ENCODE measurements at places on chromosomes 16 and 17. TPM values are rescaled to one million over a fixed set of nuclear protein-coding genes. Genes with fewer than 3 reads are reported as not detected.

- DNase-seq = no peak
These were observed 3.8 kb downstream of the IGF2BP1 start for GRCh38 chr17:49000943-49001342.

DNA sequence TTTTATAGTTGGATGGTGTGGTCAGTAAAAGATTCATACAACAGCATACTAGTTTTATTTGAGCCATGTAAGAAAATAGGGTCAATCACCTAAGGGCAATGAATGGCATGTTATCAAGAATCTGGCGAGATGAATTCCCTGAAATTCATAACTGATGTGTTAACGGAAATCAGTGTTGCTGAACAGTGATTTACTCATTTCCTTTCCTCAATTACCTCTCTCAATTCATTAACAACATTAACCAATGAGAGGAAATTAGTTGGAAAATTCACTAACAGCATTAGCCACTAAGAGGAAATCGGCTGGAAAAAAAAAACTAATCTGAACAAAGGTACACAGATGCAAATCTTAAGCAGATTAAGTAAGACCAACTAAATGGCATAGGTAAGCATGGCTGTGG lies 6.3 kb downstream of the CMTR2 start:
- no peak for DNase-seq

DNA sequence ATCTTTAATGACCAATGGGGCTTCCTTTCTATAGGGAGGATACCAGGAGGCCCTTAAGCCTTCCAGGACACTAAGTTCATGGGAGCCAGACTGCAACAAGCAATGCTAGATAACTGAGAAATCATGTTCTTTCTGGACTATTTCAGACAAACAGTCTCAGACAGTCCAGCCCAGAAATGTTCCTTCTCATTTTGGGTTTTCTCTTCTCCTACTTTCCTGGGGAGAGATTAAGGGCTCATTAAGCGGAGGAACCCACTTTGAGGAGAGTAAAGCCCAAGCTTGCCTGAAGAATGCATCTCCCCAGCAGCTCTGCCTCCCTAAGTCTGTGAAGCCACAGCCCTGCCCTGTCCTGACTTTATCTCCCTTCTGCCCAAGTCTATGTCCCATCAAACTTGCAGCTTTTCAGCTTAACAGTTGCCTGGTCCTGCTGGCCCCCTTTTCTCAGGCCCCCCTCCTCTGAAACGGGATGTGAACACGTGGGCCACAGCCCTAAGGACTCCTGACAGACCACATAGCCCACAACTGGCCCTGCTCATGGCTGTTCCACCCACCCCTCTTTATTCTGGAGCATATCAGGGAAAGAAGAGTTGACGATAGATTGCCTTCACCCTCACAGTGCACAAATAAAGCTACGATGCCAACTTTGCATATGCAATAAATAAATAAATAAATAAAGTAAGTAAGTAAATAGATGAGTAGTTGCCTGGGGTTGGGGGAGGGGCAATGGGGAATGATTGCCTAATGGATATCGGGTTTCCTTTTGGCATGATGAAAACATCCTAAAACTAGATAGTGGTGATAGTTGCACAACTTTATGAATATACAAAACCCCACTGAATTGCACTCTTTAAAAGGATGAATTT lies 111.0 kb downstream of the N4BP1 start:
- no peak for DNase-seq

- DNase-seq = no peak
These were observed 35.9 kb upstream of the CHMP6 start for GRCh38 chr17:80955671-80956280.

DNA sequence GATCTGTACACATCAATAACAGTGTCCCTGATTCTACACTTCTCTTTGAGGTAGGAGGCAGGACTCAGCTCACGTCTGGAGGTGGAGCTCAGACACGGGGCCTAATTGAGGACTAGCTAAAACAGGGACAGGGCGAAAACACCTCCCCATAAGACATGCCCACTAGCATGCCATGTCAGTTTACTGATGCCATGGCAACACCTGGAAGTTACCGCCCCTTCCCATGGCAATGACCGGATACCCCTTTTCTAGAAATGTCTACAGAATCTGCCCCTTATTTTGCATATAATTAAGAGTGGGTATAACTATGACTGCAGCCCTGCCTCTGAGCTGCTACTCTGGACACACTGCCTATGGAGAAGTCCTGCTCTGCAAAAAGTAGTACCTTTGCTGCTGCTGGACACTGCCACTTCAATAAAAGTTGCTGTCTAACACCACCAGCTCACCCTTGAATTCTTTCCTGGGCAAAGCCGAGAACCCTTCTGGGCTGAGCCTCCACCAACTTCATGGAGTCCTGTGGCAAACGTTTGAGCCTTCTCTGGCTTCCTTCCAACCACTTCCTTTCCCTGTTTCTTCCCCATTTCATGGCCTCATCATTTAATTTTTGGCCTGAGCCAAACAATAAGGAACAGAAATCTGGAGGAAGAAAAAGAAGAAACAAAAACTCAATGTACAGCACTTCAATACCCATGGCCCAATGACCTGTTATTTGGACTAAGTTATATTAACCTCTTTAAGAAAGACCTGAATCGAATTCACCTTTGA lies 21.0 kb downstream of the PHB1 start:
- DNase-seq = no peak

DNA sequence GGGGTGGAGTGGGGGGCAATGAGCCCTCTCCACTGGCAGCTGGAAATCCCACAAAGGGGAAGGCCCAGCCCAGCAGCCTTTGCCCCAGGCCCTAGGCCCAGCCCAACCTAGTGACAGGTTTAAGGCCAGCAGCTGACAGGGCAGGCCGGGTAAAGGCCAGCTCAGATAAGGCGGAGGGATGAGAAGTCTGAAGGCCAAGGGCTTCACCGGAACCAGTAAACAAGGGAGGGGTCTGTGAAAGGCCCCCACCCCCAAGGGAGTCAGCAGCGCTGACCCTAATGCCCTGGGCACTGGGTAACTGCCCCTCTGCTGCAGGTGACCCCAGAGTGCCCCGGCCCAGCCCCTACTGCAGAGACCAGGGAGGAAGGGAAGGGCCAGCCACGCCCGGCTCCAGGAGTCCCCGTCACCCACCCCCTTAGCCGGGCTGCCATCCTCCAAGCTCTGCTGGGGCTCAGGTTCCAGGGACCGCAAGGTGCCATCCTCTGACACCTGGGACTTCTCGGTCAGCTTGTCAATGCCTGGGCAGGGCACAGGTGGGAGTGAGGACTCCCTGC lies 17.5 kb downstream of the OTOP3 start:
- DNase-seq = no peak

DNA sequence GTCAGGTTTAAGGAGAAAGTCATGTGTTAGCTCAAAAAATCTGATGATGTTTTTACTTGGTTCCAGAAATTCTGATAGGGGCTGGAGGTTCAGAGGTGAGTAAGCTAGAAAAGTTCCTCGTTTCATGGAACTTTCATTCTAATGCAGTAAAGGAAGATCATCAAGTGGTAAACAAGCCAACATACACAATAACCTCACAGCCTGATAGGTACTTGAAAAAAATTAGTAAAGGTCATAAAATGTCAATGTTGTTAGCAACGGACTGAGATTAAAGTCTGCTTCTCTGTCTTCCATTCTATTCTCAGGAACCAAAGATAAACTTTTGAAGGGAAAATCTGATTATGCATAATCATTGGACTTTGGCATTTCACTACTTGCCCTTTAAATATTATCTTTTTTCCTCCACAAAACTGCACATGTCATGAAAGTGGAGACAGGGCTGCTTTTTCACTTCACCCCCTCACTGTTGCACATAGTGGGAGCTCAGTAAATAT lies 165.4 kb upstream of the MAF start:
- no peak for DNase-seq

- DNase-seq = no peak
These were observed 45.1 kb downstream of the NOG start for GRCh38 chr17:56638591-56639051.

The ADPRM gene
- total RNA-seq = 19.3 TPM
